AG20443 (cell line): ENCODE measurements at places on chromosomes 7 and 10.

DNA sequence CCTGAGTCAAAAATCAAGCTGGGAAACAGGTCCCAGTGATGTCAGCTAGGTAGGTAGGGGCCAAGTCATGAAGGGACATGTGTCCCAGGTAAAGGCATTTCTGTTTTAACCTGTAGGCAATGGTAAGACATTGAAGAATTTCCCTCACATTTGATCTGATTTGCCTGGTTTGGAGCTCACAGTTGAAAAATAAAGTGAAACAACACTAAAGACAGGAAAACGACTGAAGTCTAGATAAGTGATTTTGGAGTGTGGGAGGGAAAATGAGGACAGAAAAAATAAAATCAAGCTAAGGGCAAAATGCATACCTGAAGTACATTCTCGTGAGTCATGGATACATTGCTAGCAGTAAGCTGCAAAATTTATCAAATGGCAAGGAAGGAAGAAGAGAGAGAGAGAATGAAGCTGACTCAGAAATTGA, 169.9 kb downstream of the SKIDA1 start:
- no peak for DNase-seq

DNA sequence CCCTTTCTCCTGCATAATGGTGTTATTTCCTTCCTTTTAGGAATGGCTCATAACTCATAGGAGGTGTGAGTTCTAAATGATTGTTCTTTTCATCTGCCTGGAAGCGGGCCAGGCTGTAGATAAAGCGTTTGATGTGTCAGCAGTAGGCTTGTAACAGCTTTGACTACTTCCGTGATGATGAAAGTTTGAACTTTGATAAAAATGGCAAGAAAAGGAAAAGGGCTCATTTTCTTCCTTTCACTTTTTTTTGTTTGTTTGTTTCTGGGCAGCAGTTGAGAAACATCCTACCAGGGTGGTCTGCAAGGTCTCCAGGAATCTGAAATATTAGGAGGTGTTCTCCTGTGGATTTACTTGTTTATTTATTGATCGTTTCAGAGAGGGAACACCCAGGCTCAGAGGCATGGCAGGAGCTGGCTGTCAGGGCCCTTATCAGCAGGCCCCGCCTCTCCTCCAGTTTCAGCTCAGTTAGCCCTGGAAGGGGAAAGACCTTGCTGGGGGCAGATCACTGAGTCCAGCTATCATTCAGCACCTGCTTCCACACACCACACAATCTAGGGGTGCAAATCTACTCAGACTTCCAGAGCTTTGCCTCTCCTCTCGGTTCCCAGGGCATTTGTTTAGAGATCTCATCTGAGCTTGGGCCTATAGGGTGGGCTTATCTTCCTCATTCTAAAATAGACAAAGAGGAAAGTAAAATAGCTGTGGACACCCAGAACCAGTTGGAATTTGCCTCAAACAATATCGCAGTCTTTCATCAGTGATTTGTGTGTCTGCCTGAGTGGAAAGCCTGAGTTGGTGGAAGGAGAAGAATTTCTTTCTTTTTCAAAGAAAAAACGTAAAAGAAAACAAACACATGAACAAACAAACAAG, 130.9 kb downstream of the BMPER start:
- no peak for DNase-seq

- DNase-seq = no peak
These were observed 258.0 kb upstream of the SEMA3A start for GRCh38 chr7:84452618-84453017.

DNA sequence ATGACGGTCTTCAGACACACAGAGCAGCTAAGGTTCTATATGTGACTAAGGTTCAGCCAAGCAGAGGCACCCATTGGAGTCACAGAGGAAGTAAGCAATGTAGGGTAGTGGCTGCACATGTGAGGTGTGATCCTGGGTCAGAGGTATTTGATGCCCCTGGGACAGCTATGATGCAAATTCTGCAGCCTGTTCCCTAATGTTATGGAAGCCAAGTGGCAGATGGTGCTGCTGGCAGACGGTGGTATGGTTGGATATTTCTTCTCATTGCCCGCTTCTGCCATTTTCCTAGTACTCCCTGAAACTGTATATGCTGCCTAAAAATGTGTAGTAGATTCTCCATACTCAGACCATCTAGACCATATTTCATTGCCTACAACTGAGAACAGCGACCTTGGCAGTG, 7.2 kb downstream of the TAS2R16 start:
- DNase-seq = no peak

- no peak for DNase-seq
These were observed 154.8 kb downstream of the RAPGEF5 start for GRCh38 chr7:22202141-22202540.

- DNase-seq = no peak
These were observed 12.1 kb upstream of the SYPL1 start for GRCh38 chr7:106124186-106124585.

- no peak for DNase-seq
These were observed 118.0 kb downstream of the CABCOCO1 start for GRCh38 chr10:61780732-61781131.

DNA sequence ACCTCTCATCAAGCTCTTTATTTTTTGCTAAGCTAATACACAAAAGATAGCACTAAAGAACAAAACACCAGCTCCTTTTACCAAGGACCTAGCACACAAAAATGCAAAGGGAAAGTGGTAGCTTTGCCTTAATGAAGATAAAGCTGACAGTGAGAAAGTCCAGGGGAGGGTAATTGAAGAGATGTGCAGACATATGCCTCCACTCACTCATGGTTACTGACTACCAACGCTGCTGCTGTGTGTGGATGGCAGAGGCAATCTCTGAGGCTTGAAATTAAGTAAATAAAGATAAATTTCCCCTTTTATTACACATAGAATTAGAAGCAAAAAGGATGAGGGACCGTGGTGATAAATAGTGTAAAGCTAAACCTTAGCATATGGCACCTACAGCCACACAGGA, 87.0 kb downstream of the HGF start:
- no peak for DNase-seq

DNA sequence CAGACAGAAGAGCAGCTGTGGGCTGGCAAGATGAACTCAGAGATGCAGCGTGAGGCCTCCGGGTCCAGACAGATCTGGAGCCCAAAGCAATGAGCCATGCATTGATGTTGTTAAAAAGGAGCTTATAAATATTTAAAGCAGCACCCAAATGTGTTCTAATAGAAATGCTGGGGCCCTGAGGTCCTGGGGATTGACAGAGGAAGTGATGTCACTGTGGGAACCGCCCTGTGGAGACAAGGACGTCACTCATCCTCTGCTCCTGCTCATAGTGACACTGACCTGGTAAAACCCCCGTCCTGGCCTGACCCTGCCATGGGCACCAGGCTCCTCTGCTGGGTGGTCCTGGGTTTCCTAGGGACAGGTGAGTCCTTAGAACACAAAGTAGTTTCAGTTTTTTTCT, 197.0 kb upstream of the PRSS58 start:
- DNase-seq = no peak

GRCh38 chr10:14839305-14839695, 1.2 kb downstream of the HSPA14 start:
- DNase-seq = no peak

DNA sequence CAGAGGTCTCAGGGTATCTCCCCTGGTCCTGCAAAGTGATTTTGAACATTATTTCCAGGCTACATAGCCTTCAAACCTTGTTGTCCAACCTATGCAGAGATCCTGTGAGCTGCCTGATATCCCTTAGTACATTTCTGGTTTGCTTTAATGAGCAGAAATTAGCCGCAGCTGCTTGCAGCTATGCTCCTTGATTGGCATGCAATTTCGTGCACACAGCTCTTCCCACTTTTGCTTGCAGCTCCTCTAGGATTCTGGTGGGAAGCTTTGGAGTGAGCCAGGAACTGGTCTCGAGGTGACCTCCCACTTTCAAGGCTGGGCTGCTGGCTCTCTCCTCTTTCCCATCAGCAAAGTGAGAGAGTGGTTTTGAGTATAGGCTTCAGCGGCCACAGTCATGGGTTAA, 45.8 kb downstream of the OAT start:
- DNase-seq = no peak

DNA sequence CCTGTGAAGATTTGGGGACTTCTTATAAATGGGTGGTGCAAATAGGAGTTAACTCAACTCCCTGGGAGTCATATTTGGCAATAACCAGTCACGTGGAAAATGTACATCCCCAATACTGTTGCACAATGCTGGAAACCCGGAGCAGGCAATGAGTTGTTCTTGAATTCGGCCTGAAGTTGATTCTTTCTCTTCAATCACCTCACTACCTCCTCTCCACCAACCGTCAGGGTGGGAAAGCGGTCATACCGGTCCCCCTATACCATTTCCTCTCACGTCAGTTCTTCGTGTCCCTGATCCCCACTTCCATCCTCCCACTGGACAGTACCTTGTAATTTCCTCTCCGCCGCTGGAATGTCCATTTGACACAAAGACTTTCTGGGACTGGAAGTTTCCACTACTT, 2.8 kb downstream of the GIMAP5 start:
- no peak for DNase-seq

DNA sequence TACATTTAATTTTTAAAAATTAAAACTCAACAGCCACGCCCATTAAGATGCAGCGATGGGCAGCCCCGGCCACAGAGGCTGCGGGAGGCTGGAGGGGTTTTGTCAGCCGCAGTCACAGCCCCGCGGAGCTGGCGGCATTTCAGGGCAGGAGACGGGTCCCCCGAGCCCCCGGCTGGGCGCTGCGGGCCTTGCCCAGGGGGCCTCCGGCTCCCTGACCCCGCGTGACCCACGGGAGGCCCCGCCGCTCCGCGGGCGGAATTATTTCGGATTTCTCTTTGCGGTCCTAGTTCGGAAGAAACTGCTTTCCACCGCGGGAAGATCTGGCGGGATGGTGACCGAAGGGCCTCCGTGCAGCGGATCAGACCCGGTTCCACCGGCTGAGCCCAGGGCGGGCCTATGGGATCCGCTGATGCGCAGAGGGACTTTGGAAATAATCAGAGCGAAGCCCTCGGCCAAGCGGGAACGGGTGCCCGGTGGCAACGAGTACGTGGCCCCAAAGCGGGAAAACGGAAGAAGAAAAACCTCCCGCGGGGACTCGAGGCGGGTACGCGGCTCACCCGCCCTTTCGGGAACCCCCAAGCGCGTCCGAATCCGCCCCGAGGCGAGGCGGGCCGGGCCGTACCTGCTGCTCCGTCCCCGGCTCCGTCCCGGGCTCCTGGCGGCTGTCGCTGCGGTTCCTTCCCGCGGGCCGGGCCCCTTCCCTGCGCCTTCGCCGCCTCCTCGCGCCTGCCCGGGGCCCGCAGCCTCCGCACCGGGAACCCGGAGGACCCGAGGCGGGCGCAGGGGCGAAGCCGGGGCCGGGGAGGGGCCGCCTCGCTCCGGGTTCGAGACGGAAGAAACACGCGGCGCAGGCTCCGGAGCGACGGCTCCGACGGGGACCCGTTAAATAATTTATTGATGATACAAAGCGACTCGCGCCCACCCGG, 1.7 kb downstream of the NKX6-2 start:
- no peak for DNase-seq

GRCh38 chr10:84177541-84178141, 4.0 kb downstream of the GPR15LG start:
- DNase-seq = no peak

DNA sequence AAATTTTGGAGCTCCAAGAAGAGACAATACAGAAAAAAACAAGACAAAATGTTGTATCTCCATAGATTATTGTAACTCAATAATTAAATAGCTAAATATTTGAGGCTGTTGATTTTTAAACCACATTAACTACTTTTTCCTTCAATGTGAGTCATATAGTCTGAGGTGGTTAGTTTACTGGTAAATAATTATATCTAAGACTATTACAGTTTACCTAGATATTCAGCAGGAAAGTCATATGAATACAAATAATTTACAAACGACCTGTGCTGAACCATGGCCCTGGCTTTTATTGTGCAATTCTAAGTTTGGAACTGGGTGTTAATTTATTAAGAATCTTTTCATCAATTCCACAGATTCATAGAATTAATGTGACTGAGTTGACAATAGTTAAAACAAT, 22.2 kb downstream of the CREB5 start:
- DNase-seq = no peak

- no peak for DNase-seq
These were observed 8.9 kb upstream of the TRDMT1 start for GRCh38 chr10:17210361-17210760.

GRCh38 chr10:807958-808353, 118.5 kb upstream of the DIP2C start:
- DNase-seq = no peak

DNA sequence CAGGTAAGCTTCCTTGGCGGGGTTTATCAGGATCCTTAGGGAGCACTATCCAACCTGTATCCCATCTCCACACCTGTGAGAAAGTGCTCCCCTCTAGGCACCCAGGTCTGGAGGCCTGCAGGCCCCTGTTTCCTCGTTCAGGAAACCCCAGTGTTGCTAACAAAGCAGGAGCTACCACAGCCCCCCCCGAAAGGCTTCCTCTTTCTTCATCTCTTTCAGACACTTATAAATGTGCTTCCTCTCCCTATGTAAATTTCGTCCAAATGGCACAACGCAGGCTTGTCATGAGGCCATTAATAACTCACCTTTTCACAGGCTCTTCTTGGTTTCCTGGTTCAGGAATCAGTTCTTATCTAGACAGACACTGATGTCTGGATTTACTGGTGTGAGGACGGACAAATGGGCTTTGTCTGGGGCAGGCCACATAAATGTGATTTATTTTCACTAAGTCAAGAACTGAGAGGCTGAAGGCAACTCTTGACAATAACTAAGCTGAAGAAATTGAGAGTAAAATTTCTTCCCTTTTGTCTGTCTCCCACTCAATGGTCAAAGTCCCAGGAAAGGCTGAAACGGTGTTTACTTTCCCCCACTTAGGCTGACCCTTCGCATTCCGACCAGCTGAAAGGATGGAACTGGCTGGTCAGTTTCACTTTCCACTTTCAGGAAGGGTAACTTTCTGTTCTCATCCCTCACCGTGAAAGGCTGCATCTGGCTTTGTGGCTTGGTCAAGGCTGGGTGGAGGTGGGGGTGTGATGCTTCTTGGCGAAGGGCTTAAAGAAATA, 46.8 kb downstream of the PIK3AP1 start:
- DNase-seq = peak; percentile 65

- peak; percentile 30 for DNase-seq
These were observed 156.6 kb downstream of the ADRA2A start for GRCh38 chr10:111233439-111233838.

DNA sequence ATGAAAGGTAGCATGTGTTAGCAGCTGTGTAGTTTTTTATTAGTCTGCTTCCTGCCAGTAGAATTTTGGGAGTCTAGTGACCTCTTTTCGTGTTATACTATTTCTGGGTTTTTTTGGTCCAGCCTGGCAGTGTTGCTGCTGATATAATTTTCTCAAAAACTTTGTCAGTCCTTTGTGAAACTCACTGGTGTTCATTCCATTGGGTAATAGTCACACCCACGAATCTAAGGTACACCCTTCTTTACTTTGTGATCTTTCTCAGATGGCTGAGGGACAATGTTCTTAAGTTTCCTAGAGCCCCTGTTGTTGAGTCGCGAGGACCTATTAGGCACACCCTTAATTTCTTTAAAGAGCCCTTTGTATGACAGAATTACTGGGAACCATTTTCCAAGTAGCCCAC, 52.3 kb downstream of the TPST1 start:
- DNase-seq = no peak

- DNase-seq = peak; percentile 57
These were observed 52.4 kb upstream of the DLX6 start for GRCh38 chr7:96952974-96953391.

- no peak for DNase-seq
These were observed 879.2 kb downstream of the LRMDA start for GRCh38 chr10:76310588-76311080.

- peak; percentile 2 for DNase-seq
These were observed 309.4 kb upstream of the ZNF32 start for GRCh38 chr10:43958071-43958432.

- DNase-seq = no peak
These were observed 13.5 kb downstream of the GCK start for GRCh38 chr7:44175730-44176129.

GRCh38 chr10:123241391-123242141, 87.4 kb downstream of the BUB3 start:
- no peak for DNase-seq
